ENCODE measurements at places on chromosomes 11 and 22. TPM values are rescaled to one million over a fixed set of nuclear protein-coding genes. Genes with fewer than 3 reads are reported as not detected.

Gene GAB4
- not detected for total RNA-seq

GRCh38 chr11:70460964-70461363 lies 62.6 kb downstream of the CTTN start:
- no peak for DNase-seq

Gene RFPL1
- total RNA-seq = not detected

GRCh38 chr11:47980907-47981621 lies 705 bp downstream of the PTPRJ start:
- no peak for DNase-seq

GRCh38 chr11:77065878-77066228 lies 918 bp upstream of the CAPN5 start:
- DNase-seq = no peak
